ENCODE measurements at places on chromosomes 1 and 21. TPM values are rescaled to one million over a fixed set of nuclear protein-coding genes. Genes with fewer than 3 reads are reported as not detected.

Gene BARHL2
- not detected for total RNA-seq

DNA sequence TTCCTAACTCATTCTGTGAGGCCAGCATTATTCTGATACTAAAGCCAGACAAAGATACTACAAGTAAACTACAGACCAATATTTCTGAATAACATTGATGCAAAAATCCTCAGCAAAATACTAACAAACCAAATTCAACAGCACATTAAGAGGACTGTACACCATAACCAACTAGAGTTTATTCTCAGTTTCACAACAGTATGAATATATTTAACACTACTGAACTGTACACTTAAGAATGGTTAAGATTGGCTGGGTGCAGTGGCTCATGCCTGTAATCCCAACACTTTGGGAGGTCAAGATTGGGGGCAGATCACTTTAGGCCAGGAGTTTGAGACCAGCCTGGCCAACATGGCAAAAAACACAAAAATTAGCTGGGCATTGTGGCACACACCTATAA, 77.0 kb downstream of the LBR start:
- no peaks in the 10 kb centered on the region for H3K4me1 ChIP-seq
- no peak overlapping the region for H3K27ac ChIP-seq
- no peak for DNase-seq

GRCh38 chr21:43753439-43753799, 22.7 kb downstream of the CSTB start:
- peaks cover 2% of the 10 kb centered on the region for H3K4me1 ChIP-seq
- no peaks in the 10 kb centered on the region for H3K27me3 ChIP-seq
- H3K4me3 ChIP-seq: no peak overlapping the region

DNA sequence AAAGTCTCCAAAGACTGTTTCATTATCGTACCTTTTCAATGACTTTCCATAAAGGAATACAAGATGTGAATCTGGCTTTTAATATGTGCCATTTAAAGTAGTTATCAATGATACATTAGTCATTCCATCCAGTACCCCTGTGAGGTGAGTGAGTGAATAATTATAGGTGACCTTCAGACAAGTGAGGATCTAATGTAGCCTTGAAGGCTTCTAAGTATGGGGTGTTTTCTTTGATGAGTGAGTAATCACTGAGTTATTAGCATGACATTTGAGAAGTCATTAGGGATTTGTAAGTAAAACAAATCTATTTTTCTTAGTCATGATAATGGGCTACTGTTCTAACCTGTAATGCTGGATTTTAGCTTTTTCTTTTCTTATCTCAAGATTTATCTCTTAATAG, 831.4 kb downstream of the ADGRL2 start:
- H3K4me1 ChIP-seq: no peaks in the 10 kb centered on the region
- no peak for DNase-seq
- H3K27ac ChIP-seq: no peak overlapping the region
- no peaks in the 10 kb centered on the region for H3K36me3 ChIP-seq

Data from activated CD8-positive, alpha-beta memory T cell treated with anti-CD3 and anti-CD28 coated beads, Interleukin-2, amount 10 ng/mL, durations not matched to agents 7 days and 5 days (primary cell).